NCI-H1417 treated with DMSO at 0.1 percent for 48 hours (cell line): ENCODE measurements at places on chromosomes 2 and 18.

DNA sequence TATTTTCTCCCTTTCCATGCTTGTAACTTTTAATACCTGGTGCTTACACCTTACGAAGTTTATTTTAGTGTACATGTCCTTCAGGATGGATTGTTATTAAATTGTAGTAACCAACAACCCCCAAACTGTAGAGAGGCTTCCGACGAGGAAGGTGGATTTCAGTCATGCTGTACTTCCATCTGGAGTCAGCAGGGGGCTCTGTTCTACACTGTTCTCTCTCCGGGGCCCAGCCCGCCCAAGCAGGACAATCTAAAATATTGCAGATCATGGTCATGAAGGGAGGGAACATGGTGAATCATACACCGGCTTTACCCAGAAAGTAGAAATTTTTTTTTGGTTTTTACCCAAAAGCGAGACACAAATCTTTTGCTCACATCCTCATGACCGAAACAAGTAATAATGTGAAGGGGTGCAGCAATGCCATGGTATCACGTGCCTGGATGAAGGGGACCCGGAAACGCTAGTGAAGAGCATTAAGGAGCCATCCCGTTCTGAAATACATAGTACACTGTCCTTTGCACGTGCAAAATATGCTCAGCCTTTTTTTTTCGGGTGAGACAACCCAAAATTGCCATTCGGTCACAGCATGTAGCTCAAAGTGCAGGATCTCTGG is 884.8 kb downstream of the EPHA4 start:
- no peak for DNase-seq

- no peak for DNase-seq
Observed at GRCh38 chr2:219619235-219619634, 8.2 kb upstream of the SLC4A3 start.

GRCh38 chr18:394262-394986 is 106.1 kb downstream of the COLEC12 start:
- no peak for DNase-seq

DNA sequence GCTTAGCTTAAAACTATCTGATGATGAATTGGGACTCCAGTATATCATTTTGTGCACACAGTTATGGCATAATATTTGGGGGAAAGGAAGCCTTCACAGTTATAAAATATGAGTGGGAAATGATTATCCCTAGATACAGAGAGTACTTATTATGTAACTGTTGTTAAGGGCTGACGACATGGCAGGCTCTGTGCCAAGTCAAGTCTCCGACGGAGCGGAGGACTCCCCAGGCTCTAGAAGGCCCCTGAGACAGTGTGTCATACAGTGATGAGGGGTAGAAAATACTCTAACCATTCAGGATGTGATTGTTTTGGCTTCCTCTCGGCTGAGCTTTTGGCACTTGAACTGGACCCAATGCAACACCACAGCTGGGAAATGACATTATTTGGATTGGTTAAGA is 211.8 kb downstream of the SLC8A1 start:
- no peak for DNase-seq

GRCh38 chr2:21234464-21235120 is 110.8 kb downstream of the TDRD15 start:
- no peak for DNase-seq

DNA sequence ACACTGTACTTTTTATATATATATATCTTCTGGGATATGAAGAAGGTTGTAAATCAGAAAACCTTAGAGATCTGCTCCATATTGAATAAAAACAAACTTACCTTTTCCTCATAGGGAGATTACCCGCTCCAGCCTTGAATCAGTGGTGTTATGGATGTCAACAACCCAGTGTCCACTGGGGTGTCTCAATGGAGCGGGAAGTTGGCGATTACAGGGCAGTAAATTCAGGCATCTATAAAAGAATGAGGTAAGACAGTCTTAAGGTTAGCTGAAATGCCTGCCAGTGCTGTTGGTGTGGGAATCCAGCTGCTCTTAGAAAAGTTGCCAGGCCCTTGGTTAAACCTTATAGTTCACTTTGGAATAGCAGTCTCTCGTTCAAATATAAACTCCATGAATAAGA is 102.3 kb downstream of the R3HDM1 start:
- DNase-seq: no peak

DNA sequence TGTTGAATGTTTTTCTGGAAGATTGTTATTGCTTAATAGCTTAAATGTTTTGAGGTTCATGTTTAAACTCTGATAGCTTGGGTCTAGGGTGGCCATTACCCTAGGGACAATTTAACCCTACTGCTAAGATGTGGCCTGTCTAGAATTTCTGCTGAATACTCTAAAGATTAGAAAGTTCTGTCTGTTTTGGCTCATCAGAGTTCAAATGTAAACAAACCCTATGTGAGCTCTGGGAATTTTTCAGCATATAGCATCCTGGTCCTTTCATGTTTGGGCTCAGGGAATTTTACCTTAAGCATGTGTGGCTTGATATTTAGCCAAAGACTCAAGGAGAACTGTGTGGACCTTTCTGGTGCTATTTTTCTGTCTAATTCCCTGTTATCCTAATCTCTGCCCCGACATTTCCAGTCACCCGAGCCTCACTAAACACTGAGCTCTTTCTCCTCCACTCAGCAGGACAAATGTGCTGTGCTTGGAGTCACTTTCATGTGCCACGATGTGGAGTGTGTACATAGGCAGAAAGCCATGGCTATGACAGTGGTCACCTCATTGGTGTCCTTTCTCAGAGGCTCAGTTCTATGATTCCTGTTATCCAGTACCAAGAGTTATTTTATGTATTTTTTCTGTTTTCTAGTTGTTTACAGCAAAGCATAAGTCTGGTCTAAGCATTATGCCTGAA is 492.5 kb upstream of the SPHKAP start:
- no peak for DNase-seq
